Stimulated activated CD8-positive, alpha-beta memory T cell treated with anti-CD3 and anti-CD28 coated beads, Interleukin-12 subunit alpha, Interleukin-12 subunit beta, amount 100 ng/mL, for 4 hours (primary cell): ENCODE measurements at places on chromosomes 1 and 21.

- DNase-seq = no peak
Measured at GRCh38 chr1:227896710-227897655, 50.7 kb downstream of the WNT9A start.

DNA sequence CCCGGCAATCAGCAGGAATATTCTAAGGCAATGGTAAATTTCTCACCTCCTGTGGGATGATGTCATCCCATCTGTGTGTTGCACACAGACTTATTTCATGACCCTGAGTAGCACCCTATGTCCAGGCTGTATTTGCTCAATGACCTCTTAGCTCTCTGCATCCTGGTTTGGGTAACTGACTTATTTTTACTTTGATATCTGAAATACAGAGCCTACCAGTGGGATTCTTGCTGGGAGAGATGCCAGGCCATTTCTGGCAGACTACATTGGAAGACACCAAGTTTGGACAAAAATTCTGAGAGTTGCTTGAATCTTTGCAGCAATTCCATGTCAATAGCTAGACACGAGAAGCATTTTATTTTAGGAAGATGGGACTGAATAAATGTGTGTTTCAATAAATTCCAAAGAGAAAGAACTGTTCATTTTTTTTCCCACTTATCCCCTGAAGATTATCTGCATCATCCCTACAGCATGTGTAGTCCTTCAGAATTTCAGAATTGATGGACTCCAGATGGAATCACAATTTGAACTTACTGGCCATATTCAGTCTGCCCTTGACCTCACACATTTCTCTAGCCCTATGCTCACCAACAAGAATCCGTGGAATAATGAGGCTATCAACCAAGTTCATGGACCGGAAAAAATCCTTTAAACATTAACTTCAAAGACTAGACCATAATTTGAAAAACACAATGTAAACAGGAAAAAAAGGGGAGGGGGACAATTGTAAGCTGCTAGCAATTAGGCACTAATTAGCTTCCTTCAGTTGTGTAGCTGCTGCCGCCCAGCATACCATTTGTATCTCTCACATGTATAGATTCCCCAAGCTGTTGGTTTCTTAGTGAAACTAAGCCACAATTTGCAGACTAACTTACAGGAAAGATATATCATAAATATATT lies 226.5 kb downstream of the HMCN1 start:
- no peak for DNase-seq

DNA sequence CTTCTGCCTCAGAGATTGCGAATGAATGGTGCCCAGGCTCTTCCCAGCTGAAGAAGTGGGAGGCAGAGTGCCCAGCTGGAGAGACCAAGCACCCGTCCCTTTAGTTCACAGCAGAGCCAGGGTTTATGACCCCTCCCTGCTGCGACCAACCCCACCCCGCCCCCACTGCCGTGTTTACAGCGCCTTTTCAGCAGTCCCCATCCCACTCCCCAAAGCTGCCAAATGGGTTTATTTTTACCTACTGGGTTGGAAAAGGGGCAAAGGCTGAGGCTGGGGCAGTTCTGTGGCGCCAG lies 23.6 kb downstream of the DYRK3 start:
- DNase-seq = no peak

DNA sequence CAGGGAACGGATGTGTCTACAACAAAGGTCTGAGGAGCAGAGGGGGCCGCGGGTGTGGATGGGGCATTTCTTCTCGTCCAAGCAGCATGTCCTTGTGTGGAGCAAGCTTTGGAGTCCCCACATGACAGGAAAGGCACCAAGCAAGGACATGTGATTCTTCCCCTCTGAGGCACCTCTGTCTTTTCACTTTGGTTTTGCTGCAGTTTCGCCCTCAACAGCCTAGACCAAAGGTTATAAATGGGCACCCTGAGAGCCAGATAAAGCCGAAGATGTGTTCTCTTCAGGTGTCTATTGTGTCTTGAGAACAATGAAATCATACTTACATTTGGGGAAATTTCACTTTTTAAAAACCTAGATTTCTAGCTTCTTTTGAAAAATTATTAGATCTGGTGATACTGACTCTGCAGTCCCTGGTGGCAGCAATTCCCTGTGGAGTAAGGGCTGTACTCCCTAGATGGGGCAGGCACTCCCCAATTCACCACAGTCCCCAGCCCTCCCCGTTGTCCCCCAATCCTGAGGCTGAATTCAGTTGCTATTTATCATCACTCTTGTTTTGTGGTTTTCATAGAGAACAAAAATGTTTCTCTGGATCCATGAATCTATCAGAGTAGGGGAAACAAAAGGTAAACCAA lies 28.8 kb upstream of the IKBKE start:
- no peak for DNase-seq

DNA sequence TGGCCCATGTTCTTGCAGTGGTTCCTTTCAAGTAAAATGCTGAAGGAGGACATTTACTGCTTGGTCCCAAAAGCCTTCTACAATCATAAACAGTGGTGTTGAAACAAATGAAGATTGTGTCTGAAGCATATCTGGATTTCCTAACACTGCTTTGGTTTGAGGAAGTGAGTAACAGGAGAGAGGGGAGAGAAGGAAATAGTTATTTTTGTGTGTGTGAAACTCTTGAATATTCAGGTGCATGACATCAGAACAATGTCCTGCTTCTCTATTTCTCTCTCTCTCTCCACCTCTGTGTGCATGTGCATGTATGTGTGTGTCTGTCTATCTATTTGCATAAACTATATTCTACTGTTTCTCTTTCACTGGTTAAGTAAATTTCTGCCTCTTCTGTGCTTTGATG lies 61.4 kb upstream of the TNFSF18 start:
- DNase-seq = no peak

DNA sequence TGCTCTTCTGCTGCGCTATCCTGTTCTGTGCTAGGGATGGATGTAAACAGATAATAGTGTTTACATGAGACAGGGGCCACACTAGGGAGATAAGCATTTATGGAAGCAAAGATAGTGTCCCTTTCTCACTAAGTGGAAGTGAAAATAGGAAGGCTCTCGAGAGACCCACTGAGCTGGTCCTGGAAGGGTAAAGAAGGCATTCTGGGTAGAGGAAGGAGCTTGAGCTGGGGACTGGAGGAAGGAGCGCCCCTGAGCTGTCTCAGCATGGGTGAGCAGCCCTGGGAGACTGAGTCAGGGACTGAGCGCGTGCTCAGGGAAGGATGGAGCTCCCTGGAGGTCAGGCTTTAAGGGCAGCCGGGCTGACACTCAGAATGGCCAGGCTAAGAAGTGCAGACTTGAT lies 93.3 kb downstream of the IGSF21 start:
- no peak for DNase-seq

DNA sequence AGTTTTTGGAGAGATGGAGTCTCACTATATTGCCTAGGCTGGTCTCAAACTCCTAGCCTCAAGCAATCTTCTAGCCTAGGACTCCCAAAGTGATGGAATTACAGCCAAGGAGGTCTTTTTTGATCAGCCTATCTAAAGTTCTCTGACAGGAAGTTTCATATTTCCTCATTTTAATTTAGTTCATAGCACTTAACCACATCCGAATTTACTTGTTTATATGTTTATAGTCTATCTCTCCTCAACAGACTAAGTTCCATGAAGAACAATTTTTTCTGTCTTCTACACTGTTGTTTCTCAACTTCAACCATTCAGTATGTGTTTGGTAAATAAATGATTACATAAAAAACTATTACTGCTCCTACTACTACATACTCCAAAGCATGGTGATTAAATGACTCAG lies 47.9 kb downstream of the GON4L start:
- DNase-seq = no peak

GRCh38 chr1:185059950-185060571 lies 14.7 kb downstream of the RNF2 start:
- DNase-seq = no peak

DNA sequence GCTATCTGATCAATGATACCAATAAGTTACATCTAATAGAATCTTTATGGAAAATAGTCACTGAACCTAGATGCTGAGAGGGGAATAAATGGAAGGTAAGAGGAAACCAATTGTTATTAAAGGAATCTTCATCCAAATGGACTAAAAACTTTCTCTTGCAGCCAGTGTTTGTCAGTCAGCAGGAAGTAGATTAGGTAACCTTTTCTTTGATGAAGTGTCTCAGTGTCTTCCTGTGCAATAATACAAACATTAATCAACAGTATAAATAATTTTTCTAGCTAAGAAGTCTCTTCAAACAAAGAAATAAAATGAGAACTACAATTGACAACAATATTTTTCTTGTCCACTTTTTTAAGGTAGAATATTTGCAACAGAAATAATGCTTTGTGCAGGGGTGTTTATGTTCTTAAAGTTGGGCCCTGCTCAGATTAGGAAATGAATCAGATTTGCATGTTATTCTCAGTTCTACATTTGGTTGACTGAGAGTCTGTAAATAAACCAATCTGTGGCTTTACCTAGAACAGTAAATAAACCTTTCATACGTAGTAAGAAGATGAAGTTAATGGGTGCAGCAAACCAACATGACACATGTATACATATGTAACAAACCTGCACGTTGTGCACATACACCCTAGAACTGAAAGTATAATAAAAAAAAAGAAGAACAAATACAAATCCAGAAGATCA lies 391.4 kb downstream of the MRPL39 start:
- no peak for DNase-seq
